Pons (tissue), 1 donor: ENCODE measurements at places on chromosomes 12 and 14.

DNA sequence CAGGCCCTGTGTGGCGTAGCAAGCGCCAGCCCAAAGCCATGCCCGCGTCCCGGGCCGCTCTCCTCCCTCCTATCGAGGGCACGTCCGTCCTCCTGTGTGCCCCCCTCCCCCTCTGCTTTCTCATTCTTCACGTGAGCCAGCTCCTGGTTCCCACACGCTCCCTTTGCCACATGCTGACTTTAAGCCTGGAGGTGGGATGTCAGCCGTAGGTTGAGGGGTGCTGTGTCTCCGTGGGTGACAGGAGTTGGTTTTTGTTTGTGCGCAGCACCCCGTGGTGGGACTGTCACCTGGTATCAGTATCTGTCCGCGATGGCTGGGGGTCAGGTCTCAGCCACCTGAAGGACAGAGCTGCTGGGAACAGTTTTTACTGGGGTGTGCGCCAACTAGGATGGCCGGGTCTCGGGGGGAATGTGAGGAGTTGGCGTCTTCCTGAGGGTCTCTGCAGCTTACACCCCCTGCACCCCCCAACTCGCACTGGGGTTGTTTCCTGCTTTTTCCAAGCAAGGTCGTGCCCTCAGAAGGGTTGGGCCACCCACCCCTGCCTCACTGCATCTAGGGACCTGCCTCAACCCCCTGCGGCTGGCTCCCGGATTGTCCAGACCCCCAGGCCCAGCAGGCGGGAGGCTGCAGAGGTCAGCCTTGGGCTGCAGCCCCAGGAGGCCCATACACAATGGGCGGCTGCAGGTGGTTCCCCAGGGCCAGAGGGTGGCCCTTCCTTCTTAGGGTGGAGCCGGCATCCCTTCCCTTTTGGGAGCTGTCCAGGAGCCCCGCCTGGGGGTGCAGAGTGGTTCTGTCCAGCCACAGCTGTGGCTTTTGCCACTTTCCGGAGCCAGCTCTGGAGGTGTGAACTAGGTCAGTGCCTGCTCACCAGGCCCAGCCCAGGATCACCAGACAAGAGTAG, 7.3 kb downstream of the ULK1 start:
- no peak for DNase-seq

- no peak for DNase-seq
Observed at GRCh38 chr12:52162981-52163380, 28.8 kb downstream of the KRT80 start.

GRCh38 chr12:52488736-52489135, 4.3 kb downstream of the KRT6A start:
- no peak for DNase-seq

- no peak for DNase-seq
Observed at GRCh38 chr14:61561104-61561503, 134.2 kb upstream of the HIF1A start.

GRCh38 chr12:116133636-116134214, 143.8 kb downstream of the MED13L start:
- no peak for DNase-seq

DNA sequence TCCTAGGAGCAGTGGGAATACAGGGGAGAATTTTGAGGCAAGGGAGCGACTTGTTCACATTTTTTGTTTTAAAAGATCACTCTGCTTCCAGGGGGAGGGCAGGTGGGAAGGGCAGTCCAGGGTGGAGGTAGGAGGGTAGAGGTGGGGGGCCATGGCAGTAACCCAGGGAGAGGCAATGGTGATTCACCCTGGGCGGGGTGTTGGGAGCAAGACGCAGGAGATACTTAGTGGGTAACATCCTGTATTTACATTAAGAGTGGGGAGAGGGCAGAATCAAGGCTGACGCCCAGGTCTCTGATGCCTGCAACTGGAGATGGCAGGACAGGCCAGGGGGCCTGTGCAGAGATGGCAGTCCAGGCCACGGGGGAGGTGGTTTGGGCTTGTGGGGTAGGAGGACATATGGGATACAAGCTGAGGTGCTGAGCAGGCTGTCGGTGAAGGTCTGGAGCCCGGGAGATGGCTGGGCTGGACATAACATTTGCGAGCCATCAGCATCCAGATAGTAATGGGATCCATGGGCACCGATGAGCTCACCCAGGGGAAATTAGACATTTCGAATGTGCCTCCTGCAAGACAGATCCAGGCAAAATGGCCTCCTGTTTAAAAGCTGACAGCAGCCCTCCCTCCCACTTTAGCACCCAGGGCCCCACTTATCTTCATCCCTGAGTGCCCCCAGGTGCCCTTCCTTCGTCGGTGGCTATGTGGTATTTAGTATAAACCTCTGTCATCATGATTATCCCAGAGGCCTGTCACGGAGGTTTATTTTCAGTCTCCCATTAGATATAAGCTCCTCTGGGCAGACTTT, 9.3 kb downstream of the EML1 start:
- no peak for DNase-seq

- peak; percentile 42 for DNase-seq
Observed at GRCh38 chr12:74317078-74317601, 220.5 kb upstream of the ATXN7L3B start.

GRCh38 chr12:115199831-115200230, 515.9 kb upstream of the TBX3 start:
- no peak for DNase-seq

GRCh38 chr12:109900752-109901580, 892 bp downstream of the TCHP start:
- no peak for DNase-seq

- DNase-seq = no peak
Observed at GRCh38 chr12:68327896-68328295, 4.3 kb downstream of the MDM1 start.

DNA sequence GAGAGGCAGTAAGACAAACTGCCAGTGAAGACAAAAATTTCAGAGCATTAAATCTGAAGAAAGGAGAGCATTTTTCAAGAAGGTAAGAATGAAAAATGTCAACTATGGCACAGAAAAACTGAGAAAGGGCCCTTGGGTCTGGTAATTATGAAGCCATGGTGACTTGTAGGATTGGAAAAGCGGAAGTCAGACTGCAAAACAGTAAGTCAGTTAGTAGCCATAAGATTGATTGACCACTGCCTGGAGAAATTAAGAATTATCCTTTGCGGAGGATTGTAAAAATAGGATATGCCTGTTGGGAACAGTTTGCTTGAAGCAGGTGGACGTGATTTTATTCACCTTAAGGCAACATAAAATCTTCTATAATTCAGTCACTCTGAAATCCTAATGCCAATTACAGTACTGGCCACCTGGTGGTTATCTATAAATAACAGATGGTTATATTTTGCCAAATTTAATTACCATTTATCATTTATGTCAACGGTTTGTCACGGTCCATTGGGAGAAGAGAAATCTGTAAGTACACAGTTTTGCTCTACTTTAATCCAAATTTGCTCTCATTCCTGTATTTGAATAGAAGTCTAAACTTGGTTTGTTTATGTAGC, 127.1 kb upstream of the CNTN1 start:
- DNase-seq = no peak

- DNase-seq = no peak
Observed at GRCh38 chr12:24608108-24608507, 340.8 kb downstream of the BCAT1 start.

- DNase-seq = no peak
Observed at GRCh38 chr12:104345234-104346066, 41.9 kb downstream of the EID3 start.

- no peak for DNase-seq
Observed at GRCh38 chr12:50580436-50580835, 75.7 kb downstream of the DIP2B start.

GRCh38 chr14:78399316-78399889, 229.2 kb downstream of the NRXN3 start:
- no peak for DNase-seq

GRCh38 chr12:69922999-69923398, 98.0 kb downstream of the MYRFL start:
- DNase-seq = no peak

DNA sequence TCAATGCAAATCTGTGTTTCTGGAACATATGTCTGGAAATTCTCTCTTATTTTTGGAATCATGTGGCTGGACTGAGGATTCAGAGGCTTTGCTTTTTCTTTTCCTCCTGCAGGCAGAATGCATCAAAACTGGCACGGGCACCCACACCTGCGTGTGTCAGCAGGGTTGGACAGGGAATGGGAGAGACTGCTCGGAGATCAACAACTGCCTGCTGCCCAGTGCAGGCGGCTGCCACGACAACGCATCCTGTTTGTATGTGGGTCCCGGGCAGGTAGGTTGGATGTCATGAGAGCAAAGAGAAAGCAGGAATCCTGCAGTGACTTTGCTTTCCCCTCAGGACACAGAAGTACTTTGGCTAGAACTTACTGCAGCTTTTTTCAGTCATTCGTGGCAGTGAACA, 90.3 kb downstream of the STAB2 start:
- DNase-seq = no peak

- no peak for DNase-seq
Observed at GRCh38 chr12:24062642-24063245, 113.3 kb upstream of the SOX5 start.

DNA sequence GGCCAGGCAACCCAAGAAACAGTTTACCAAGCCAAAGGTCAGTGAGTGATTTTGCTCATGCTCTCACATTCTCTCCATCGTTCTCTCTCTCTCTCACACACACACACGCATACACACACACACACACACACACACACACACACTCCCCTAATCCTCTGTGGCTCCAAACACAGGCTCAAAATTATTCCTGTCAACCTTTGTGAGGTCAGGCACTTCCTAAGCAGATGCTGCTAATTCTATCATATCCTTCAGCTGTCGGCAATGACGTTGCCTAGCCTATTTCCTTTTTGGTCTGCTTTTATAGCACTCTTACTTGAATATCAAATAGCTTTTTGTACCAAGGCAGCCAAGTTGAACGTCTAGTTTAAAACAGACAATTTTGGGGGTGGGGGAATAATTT, 98.9 kb upstream of the EGLN3 start:
- DNase-seq = no peak

- no peak for DNase-seq
Observed at GRCh38 chr12:57234571-57235016, 5.1 kb downstream of the SHMT2 start.

- DNase-seq = no peak
Observed at GRCh38 chr12:62848418-62848817, 86.5 kb downstream of the PPM1H start.

GRCh38 chr12:115088995-115089841, 405.2 kb upstream of the TBX3 start:
- DNase-seq = no peak

DNA sequence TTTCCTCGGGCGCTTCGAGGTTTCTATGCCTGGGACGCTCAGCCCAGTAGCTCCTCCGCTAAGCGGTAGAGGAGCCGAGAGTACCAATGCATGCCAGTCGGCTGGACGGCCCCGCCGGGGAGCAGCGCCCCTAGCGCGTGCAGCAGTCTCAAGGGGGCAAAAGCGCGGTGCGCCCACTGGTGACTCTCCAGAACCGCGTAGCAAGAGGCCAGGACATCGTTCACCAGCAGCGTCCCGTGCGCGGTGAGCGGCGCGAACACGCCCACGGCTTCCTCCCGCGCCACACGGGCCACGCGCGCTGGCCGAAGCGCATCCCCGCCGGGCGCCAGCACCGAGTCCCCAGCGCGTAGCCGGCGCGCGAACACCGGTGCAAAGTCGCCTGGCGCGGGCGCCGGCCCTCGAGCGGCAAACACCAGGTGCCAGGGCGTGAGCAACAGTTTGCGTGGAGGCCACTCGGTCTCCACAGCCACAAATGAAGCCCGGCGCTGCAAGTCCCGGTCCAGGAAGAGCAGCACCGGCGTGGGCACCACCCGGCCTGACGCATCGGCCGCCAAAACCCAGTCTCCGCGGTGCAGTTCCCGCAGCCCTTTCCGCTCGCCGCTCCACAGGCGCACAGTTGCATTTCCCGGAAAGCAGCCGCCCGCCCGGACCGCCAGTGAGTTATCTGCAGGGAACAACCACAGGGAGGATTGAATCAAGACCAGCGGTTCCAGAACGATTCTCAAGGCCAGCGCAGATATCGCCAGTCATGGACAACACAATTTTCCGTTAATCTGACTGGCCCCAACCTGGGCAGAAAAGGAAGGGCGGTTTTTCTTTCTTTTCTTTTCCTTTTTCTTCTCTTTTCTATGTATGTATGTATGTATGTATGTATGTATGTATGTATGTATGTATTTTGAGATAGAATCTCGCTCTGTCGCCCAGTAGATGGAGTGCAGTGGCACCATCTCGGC, 4.5 kb downstream of the DHH start:
- DNase-seq = no peak

DNA sequence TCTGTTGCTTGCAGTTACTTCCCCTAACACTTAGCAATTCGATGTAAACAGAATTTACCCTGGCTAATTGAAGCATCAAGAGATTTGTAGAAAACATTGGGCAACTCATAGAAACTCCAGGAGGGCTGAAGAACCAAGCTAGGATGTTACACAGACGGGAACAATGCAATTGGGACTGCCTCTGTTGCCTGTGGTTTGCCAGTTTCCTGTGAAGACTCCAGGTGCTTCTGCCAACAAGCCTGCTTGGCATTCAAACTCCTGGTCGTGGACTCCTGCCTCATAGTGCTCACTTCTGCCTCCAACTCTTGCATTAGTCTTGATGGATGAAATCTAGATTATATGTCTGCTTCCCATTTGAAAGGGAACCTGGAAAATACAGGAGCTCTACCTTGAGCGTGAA, 246.0 kb downstream of the BMP4 start:
- DNase-seq = no peak
